ENCODE measurements at places on chromosomes 13 and 19.
A peak's percentile ranks its signal among the peaks of the same experiment; 100 is the strongest.

DNA sequence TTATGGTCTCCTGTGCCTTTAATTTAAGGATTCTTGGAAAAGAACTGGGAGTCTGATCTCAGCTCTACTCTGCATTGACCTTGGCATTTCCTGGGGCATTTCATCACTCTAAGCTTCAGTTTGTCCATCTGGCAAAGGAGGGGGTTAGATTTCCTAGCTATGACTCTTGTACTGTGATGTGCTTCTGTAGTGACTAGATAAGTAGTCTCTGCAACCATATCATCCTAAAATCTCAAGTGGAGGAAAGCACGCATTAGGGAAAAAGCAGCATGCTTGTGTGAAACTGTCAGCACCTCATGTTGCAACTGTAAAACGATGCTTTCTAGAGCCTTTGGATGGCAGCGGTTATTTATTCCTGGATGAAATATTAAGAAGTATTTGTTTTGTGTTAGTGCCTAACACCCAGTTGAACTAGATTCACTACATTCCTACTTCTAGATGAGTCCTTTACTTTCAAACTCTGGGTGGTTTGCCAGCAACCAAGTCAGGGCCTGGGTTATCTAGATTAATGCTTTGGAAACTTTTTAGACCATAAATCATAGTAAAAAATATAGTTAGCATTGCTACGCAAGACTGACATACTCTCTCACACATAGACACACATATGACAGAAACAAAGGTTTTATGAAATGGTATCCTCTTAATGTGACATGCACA lies 6.8 kb downstream of the WDFY2 start:
- no peak for DNase-seq

DNA sequence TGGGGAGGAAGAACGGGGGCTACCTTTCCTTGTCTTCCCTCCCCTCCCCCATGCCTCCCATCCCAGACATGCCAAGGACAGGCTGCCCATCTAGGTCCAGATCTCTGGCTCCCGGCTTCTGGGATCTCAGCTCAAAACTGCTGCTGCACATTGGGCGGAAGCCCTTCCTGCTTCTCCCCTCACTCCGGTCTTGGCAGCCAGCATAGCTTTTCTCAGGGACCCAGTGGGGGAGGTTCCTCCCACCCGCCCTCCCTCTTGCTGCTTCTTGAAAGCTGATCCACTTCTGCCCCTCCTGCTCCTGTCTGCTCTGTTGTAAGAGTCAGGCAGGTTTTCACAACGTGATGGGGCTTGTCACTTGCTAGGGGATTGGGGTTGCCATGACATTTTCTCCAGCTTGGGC lies 21.7 kb upstream of the RNF17 start:
- no peak for DNase-seq

GRCh38 chr13:46953331-46953730 lies 56.5 kb upstream of the HTR2A start:
- no peak for DNase-seq

- no peak for DNase-seq
These were observed 1.1 kb upstream of the GRTP1 start for GRCh38 chr13:113364901-113365582.

DNA sequence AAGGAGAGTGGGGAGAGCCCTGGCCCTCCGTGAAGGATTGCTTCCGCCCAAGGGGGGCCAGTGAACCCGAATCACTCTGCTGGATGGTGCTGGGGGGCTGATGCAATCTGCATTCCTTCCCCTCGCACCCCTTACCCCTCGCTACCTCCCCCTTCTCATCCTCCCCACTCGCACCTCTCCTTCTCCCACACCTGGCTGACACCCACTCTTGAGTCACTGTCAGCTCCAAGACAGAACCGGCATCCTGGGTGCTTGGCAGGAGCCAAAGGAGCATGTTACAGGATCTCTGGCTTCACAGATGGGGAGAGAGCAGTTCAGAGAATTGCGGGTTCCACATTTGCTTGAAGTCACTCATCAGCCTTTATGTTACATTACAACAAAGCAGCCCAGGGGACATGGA lies 125.9 kb upstream of the GJB6 start:
- DNase-seq = no peak

DNA sequence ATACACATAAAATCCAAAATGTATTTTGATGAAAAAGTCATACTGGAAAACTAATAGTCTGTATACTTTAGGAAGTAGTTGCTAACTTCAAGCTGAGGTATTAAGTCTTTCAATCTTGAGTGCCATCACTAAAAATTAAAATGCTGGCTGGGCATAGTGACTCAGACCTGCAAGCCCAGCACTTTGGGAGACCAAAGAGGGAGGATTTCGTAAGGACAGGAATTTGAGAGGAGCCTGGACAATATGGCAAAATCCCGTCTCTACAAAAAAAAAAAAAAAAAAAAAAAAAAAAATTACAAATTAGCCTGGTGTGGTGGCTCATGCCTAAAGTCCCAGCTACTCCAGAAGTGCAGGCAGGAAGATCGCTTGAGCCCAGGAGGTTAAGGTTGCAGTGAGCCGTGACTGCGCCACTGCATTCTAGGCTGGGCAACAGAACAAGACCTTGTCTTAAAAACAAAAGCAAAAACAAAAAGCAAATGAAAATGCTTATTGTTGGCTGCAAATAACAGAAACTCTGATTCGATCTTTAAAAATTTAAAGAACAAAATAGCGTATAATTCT lies 1994.2 kb upstream of the PCDH20 start:
- no peak for DNase-seq

DNA sequence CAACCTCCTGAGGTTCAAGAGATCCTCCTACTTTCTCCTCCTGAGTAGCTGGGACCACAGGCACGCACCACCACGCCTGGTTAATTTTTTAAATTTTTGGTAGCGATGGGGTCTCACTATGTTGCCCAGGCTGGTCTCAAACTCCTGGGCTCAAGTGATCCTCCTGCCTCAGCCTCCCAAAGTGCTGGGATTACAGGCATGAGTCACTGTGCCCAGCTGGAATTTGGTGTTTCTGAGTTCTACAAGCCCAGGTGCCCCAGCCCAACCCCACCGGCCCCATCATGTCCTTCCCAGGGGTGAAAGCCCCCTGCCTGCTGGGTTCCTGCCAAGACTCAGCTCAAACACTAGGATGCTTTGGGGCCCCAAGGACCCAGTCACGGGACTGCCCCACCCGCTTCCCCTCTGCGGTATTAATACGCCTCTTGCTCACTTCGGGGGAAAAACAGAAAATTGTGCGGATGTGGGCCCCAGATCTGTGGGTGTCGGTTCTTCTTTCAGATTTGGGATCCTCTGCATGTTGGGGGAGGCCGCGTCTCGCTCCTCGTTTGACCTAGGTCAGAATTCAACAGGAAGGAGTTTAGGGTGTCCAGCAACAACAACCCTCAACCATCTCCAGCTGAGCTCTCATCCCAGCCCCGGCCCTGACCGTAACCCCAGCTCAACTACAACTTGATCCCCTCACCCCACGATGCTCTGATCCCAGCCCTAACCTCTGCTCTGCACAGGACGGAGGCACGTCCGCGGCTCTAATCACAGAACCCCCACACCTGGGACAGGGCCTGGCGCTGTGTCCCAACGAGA lies 3.7 kb upstream of the FCER2 start:
- peak; percentile 57 for DNase-seq

GRCh38 chr19:1750343-1751021 lies 2.8 kb upstream of the ONECUT3 start:
- DNase-seq = no peak

- DNase-seq = no peak
These were observed 19.7 kb upstream of the SYCN start for GRCh38 chr19:39223703-39224279.

GRCh38 chr19:16946951-16947940 lies 58.4 kb downstream of the F2RL3 start:
- no peak for DNase-seq

DNA sequence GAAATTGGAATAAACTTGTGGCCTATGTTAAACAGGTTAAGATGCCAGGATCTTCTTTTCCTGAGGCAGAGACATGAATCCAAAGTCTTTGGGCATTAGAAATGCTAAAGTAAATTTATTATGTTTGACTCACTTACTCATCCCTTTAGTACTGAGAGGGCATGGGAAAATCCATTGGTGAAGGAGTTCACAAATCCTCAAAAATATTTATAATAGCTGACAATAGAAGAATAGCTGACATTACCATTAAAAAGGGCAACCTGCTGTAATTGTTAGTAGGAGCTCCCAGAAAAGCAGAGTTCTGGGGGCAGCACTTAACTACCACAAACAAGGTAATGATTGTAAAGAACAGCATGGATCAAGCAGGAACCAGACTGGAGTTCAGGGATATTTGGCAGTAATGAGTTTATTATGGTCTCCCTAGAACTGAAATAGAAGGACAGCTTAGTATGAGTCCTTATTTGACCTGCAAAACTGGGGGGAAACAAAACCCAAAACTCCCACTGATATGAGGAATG lies 285.8 kb upstream of the KLHL1 start:
- no peak for DNase-seq

- no peak for DNase-seq
These were observed 4.8 kb upstream of the ZNF253 start for GRCh38 chr19:19860756-19861390.

- DNase-seq = no peak
These were observed 295.1 kb downstream of the FGF9 start for GRCh38 chr13:21966014-21966413.

GRCh38 chr19:40702337-40703012 lies 12.0 kb upstream of the NUMBL start:
- no peak for DNase-seq

DNA sequence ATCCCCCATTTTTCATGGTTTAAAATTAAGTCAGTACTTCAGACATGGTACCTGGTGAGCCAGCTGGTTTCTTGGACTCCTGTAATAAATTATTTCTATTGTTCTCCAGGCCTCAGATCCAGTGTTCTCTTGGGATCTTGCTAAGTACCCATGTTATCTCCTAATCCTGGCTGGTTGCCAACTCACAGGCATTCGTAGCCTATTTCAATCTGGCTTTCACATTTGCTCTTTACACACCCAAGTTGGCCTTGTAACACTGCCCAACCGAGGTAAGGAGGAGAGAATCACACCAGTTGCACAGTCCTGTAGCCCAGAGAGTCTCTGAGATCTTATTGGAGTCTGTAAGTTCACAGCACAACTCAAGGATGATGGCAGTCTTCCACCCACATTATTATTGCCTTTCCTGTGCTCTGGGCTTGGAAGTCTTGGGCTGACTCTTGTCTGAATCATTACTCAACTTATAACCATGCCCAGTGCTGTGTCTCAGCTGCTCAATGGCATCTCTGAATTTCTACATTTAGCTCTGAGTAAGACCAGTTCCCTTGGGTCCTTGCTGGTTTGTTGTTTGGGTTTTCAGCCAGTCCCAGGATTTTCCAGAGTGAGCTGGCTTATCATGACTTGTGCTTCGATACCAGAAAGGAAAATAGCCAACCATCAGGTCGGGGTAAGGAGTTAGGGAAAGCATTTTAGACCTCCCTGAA lies 76.6 kb upstream of the KLF12 start:
- no peak for DNase-seq

DNA sequence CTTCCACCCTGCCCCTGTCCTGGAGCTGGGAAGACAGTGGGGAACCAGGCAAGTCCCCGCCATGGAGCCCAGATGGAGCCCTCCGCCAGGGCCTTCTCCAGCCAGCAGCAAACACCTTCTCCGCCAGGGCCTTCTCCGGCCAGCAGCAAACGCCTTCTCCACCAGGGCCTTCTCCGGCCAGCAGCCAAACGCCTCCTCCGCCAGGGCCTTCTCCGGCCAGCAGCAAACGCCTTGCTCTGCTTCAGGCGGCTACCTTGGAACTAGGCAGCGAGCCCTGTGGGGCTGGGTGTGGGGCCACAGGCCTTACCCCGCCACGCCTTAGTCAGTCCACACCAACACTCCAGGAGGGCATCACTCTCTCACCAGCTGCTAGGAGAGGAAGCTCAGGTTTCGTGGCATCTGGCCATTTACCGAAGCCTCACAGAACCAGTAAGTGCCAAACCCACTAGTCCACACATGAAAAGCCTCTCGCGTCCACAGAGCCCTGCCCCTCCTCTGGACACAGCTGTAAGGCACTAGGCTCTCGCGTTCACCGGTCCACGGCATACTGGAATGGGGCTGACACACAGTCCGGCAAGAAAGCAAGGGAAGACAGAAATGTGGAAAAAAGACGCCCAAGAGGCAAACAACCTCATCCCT lies 41.0 kb downstream of the MLLT1 start:
- peak; percentile 4 for DNase-seq

DNA sequence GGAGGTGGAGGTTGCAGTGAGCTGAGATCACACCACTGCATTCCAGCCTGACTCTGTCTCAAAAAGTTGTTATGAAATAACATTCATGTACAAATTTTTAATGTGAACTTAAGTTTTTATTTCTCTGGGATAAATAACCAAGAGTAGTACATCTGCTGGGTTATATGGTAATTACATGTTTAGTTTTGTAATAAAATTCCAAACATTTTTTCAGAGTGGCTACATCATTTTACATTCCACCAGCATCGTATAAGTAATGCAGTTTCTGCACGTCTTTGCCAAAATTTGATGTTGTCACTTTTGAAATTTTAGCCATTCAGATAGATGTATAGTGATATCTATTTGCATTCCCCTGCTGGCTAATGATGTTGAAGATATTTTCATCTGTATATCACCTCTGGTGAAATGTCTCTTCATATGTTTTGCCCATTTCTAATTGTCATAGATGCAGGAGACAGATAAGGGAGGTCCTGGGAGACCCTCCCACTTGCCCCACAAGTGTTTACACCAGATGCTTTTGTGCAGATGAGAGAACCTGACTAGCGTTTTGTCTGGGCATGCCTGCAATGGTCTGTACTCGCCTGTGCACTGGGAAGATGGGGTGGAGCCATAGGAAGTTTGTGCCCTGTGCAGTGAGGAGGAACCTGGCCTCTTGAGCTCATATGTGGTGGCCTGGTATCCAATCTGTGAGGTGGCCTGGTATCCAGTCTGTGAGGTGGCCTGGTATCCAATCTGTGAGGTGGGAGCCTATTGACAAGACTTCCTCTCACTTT lies 12.7 kb upstream of the KBTBD6 start:
- no peak for DNase-seq

DNA sequence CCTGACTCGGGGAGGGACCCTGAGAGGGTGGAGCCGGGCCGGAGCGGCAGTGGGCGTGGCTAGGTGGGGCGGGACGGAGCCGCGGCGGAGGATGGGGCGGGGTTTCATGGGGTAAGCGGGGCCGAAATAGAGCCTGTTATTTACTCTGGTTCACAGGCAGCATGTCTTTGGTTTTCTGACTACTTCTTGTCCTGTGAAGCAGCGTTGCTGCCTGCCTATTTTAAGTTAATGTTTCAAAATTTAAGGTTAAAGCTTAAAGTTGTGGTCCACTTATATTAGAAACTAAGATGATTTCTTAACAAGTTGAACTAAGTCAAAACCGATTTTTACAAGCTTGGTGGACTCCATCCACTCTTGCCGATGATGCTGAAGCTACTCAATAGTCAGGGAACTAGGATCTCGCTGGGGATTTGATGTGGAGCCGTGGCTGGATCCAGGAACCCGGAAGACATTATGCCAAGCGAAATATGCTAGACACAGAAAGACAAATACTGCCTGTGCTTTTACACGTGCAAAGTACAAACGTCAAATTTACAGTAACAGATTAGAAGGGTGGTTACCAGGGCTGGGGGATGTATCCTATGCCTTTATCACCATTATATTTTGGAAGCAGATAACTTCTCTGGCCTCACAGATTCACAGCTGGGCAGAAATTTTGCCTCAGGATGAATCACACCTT lies 433 bp upstream of the ZNF616 start:
- DNase-seq = no peak
